Aorta (tissue), 5 donors: ENCODE measurements at places on chromosomes 13 and 19. TPM values are rescaled to one million over a fixed set of nuclear protein-coding genes. Genes with fewer than 3 reads are reported as not detected.
A peak's percentile ranks its signal among the peaks of the same experiment; 100 is the strongest.

The MBD3L2 gene
- total RNA-seq, result not detected

The ZNF577 gene
- 12.5 TPM for total RNA-seq

The ZSCAN18 gene
- 58.6 TPM for total RNA-seq

The PALM3 gene
- total RNA-seq, result not detected

The HCN2 gene
- total RNA-seq, result 0.19 TPM

The GPR12 gene
- 0.15 TPM for total RNA-seq

The SGCG gene
- total RNA-seq, result 3.6 TPM

The OR10H1 gene
- total RNA-seq, result 0.10 TPM

The C1QTNF9B gene
- total RNA-seq, result not detected

The ZNF28 gene
- 11.9 TPM for total RNA-seq

- DNase-seq, result peak; percentile 75
Observed at GRCh38 chr19:44903602-44904425, 1.8 kb upstream of the APOE start.

DNA sequence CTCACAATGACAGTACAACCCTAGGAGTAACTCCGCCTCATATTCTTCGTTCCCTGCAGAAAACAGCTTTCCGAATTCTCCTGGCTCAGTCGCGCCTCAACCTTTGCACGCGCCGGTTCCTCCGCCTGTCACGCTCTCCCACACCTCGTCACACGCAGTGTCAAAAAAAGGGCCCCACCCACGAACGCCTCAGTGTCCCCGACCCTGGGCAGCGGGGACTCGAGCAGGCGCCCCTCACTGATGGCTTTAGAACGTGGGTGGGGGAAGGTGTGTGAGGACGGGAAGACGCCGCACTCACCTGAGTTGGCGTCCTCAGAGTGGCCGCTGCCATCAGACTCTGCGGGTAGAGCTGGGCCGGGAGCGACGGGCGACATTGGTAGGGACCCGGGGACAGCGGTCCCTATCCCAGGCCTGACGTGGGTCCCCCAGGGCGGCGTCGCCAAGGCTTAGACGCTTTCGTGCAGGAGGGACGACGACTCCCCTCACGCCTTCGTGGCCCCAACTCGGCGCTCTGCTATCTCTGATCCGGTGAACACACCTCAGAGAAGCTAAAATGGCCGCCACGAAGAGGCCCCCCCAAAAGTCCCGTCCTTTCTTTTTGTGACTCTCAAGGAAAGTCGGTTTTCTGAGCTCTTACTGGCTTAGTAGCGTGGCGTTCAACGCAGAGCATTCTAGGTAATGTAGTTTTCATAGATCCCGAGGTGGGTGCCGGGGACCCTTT lies at the start of gene ZNF154:
ZNF154 (minus strand) TSS at position 564 of the 721 bp plus-strand sequence; CDS start at position 331, 233 bp downstream.
- DNase-seq, result no peak

DNA sequence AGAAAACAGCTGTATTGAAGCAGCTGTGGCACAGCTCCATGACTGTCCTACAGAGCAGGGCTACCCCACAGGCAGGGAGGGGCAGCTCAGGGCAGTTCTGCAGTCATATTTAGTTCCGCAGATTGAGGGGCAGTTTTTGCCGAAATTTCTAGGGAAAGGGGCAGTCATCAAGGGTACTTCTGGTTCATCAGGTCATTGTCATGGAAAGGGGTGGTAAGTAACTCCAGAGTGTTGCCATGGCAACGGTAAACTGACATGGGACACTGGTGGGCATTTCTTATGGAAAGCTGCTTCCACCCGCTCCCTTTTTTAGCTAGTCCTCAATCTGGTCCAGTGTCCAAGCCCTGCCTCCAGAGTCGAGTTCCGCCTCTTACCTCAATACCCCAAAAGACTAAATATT lies 702.8 kb downstream of the LIG4 start:
- no peak for DNase-seq

DNA sequence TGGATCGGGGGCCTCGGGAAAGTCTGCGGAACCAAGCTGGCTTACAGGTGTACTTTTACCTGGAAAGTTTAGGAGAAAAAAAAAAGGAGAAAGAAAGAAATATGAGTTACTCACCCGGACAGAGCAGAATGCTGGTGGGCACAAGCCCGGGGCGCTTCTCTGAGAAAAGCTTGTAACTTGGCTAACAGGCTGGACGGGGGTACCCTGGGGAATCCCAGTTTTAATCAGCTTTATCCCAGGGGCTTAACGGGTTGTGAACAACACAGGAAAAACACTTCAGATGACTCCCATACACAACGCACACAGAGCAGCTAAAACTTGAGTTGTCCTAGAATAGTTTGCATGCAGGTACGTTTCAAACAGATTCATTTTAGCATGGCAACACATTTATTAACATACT lies 37.3 kb downstream of the KLF2 start:
- no peak for DNase-seq

DNA sequence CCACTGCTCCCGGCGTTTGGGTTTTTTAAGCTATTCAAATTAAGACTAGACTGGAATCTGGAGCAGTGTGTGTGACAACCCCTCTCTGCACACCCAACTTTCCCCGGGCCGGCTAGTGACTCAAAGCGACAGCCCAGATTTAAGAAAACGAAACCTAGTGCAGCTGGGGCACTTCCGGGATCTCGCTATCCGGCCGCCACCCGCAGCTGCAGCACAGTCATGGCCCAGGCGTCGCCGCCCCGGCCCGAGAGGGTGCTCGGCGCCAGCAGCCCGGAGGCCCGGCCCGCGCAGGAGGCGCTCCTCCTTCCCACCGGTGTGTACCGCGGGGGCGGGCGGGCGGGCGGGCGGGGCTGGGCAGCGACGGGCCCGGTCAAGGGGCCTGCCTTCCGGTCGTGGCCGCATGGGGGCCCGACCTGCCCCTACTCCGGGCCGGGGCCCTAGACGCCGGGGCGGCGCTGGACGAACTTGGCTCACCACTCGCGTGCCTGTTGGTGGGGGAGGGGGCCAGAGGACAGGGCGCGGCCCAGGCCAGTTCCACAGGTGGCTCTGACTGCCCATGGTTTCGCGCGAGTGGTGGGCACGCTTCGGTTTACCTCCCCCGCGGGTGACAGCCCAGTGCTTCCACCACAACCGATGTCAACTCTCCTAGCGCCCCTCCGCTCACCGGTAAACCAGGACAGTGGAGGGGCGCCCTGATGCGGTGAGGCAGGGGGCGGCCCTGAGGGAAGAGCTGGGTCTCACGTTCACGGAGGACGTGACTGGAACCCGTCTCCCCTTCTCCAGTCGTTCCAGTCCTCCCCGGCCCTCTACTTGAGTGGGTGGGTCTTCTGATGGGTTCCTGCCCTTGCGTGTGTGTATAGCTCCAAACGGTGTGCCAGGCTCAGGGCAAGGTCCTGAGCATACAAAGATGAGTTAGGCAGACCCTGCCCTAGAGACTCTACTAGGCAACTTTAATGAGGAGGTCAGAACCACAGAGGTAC lies at the start of gene PHF11:
PHF11 (plus strand) TSS at position 171 of the 980 bp plus-strand sequence; CDS start at position 220, 49 bp downstream.
- DNase-seq, result peak; percentile 93

GRCh38 chr19:4102339-4103079 lies 21.4 kb downstream of the MAP2K2 start:
- DNase-seq, result peak; percentile 39

DNA sequence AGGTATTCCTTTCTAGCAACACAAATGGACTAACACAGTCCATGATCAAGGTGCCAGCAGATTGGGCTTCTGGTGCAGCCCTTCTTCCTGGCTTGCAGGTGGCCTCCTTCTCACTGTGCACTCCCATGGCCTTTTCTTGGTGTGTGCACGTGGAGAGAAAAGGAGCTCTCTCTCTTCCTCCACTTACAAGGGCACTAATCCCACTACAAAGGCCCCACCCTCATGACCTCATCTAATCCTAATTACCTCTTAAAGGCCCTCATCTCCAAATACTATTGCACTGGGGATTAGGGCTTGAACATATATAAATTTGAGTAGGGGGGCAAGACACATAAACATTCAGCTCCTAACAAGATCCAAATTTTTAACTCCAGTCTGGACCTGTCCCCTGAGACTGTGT lies 19.7 kb upstream of the FARP1 start:
- no peak for DNase-seq

DNA sequence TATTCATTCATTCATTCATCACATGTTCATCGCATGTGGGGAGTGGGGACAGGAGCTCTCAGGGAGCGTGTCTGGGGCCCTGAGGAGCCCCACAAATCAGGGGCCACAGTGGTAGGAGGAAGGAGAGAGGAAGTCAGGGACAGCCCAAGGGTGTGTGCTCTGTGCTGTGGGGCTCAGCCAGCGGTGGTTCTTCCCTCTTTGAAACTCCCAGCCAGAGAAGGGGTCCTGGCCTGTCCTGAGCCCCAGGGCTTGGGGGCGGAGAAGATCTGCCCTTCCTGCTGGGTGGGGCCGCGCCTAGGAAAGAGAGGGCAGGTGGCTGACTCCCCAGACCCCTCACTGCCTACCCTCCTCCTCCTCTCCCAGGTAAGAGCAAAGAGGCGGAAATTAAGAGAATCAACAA lies 14.6 kb downstream of the AP2A1 start:
- DNase-seq, result no peak

GRCh38 chr19:31260171-31260933 lies 88.9 kb downstream of the TSHZ3 start:
- DNase-seq, result peak; percentile 32

DNA sequence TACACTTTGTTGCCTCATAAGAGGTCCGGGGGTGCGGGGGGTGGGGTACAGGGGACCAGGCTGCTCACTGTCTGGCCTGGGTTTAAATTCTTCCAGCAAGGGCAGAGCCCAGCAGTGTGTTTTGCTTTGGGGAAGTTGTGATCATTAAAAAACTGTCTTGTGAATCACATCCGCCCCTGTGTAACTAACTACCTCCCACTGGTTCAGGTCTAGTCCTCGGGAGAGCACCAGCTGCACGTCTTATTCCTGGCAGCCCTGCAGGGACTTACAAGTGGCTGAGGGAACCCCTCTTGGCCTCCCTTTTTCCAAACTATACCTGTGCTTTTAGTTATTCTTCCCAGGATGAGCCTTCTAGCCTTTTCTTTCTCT lies 127.5 kb downstream of the SIPA1L3 start:
- no peak for DNase-seq

DNA sequence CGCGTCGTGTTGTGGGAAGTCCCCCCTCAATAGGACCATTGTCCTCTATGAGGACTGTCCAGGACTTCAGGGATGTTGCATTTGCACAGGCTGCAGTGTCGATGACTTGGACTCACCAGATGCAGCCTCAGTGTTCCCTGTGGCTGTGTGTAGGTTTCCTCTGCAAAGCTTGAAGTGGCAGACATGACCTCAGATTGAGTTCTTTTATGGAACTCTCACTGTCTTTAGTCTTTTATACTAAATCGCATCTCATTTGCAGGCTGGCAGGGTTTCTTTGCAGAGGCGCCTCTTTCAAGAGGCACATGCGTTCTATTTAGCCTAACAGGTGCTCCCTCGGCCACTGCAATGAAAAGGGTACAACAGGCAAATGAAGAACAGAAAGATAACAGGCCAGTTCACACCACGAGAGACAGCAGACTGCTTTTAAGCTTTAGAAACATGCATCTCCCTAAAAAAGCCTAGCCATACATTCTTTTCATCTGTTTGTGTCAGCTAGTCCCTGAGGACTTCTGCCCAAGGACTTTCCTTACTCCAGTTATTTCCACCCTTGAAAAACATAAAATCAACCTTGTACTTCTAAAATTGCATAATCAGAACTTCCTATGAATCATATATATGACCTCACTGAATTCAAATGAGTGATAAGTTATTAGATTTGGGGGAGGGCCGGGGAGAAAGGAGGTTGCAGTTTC lies 118.4 kb downstream of the RAB20 start:
- DNase-seq, result no peak

- no peak for DNase-seq
Observed at GRCh38 chr19:58479303-58479702, 3.2 kb downstream of the ZNF446 start.

- no peak for DNase-seq
Observed at GRCh38 chr19:22331521-22331920, 45.3 kb downstream of the ZNF729 start.

DNA sequence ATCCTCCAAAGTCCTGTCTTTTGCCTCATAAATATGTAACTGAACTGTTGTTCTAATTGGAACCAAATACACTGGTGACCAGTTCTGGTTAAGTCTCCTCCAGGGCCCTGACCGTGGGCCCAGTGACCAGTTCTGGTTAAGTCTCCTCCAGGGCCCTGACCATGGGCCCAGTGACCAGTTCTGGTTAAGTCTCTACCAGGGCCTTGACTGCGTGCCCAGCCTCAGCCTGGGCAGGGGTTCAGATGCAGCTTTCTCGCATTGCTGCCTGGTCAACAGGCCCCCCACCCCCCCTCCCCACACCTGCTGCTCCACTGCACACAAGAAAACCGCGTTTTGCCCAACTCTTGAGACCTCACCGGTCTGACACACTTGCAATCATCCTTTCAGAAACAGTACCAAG lies 3.8 kb upstream of the GRTP1 start:
- DNase-seq, result no peak

- no peak for DNase-seq
Observed at GRCh38 chr19:17835182-17836006, 12.4 kb downstream of the JAK3 start.

- no peak for DNase-seq
Observed at GRCh38 chr19:13825489-13826441, 30.5 kb downstream of the ZSWIM4 start.

DNA sequence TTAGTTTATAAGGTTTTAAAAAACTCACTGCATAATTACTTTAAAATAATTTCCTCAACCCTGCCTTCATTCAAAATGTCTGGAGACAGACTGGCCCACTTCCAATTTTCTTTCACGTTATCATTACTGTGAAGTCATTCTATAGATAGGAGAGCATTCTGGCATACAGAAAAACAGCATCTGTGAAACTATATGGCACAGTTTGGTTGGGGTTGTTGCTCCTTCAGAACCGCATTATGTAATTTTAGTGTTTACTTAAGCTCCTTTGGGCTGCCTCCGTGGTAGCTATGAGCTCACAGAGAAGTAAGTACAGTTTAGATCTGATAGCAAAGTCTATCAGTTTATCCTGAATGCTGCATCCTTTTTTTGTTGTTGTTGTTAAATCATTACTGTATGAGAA lies 104.3 kb downstream of the KCNRG start:
- DNase-seq, result no peak

DNA sequence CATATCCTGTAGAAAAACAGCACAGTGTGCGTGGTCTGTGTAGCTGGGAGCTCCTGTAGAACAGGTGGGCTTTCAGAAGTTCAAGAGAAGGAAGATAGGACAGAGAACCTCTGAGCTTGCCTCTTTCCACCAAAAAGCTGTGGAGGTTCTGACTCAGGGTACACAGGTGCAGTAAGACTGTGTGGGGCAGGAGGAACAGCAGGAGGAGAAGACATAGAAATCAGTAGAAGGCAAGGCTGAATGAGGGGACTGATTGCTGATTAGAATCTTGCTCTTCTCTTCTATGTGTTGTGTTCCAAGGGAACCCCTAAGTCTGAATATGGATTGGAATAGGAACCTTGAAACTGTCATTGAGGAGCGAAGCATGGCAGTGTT lies 122.7 kb downstream of the AKAP11 start:
- no peak for DNase-seq

DNA sequence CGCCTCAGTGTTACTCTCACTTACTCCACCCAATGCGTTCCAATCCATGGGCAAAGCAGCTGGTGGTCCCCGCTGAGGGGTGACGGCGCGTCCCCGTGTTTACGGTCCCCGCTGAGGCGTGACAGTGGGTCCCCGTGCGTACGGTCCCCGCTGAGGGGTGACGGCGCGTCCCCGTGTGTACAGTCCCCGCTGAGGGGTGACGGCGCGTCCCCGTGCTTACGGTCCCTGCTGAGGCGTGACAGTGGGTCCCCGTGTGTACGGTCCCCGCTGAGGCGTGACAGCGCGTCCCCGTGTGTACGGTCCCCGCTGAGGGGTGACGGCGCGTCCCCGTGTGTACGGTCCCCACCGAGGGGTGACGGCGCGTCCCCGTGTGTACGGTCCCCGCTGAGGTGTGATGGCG lies 19.5 kb downstream of the CFAP97D2 start:
- DNase-seq, result no peak
